ENCODE measurements at places on chromosomes 12 and 14.

DNA sequence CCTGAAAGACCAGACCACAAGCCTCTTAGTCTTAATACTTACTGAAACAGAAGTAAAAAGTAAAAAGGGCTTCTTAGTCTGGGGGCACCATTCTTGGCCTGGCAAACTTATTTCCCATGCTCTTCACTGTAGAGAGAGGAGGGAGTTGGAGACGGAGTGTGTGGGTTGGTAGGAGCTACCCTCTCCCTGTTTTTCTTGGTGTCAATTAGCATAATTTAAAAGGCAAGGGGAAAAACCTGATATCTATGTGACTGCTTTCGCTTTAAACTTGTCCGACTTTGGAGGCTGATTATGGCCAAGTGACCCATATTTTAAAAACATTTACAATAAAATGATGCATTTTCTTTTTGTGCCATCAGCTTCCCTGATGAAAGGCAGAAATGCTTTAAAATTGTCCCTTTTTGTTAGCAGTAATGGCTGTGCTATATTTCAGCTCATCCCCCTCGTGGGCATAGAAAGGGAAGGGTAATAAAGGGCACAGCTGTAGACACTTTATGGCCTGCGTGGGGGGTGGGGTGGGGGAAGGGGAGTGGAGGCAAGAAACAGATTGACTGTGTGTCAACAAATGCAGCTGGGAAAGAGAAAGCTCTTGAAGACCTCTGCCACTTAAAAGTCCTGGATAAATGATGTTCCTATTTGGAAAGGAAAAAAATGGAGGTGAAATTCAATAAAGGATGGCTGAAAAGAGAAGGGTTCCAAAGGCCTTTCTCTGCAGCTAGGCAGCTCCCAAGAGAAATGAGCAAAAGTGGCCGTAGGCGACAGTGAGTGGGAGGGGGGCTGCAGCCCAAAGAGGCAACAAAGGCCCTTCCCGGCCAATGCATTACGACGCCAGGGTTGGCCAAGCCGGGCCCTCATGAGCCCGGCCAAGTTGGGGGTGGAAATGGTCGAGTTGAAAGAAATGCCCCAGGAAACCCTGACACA, 57.5 kb upstream of the TMEM263 start:
- DNase-seq = no peak

GRCh38 chr12:4046495-4046840, 173.3 kb upstream of the PARP11 start:
- DNase-seq = no peak

GRCh38 chr14:71833476-71833875, 98.8 kb upstream of the RGS6 start:
- no peak for DNase-seq

GRCh38 chr12:25997201-25997963, 38.9 kb downstream of the RASSF8 start:
- DNase-seq = no peak

GRCh38 chr12:47066278-47067025, 13.0 kb upstream of the PCED1B start:
- DNase-seq = no peak

DNA sequence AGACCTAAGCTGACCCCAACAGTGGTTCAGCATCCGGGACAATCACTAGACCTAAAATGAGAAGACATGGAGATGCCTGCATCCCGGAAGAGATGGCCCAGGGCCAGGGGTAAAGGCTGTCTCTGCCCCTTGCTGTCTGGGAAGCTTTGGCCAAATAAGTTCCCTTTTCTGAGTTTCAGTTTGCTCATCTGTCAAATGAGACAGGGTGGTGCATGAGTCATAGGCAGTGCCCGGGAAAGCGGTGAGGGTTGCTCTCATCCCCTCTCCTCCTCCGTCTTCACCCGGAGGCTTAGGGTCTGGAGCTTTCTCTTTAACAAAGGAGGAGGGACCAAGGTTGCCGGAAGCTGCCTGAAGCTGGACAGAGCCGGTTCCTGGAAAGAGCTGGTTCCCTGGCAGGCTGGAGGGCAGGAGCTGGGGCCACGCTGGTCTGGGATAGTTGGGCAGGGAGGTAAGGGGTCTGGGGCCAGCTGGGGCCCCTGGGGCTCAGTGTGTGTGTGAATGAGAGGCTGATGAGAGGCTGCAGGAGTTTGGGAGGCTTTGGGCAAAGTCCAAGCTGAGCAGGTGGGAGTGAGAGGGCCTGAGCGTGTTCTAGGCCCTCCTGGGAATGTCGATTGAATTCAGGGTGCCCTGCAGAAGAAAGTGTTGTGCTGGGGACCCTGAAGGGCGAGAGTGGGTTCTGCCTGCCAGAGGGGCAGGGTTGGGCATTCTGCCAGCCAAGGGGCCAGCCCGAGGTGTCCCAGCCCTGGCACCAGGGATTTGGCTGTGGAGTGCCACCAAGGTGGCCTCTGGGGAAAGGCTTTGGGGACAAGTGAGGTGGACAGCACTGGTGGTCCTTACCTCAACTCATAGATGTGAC, at the start of gene SDSL:
TSS of gene SDSL (plus strand) at position 351 of the 856 bp plus-strand sequence. CDS start 5,603 bp downstream, outside the sequence.
- DNase-seq = no peak

- DNase-seq = no peak
Observed at GRCh38 chr12:79151956-79152355, 287.4 kb downstream of the SYT1 start.

- DNase-seq = no peak
Observed at GRCh38 chr12:123960856-123961255, 11.8 kb downstream of the CCDC92 start.

DNA sequence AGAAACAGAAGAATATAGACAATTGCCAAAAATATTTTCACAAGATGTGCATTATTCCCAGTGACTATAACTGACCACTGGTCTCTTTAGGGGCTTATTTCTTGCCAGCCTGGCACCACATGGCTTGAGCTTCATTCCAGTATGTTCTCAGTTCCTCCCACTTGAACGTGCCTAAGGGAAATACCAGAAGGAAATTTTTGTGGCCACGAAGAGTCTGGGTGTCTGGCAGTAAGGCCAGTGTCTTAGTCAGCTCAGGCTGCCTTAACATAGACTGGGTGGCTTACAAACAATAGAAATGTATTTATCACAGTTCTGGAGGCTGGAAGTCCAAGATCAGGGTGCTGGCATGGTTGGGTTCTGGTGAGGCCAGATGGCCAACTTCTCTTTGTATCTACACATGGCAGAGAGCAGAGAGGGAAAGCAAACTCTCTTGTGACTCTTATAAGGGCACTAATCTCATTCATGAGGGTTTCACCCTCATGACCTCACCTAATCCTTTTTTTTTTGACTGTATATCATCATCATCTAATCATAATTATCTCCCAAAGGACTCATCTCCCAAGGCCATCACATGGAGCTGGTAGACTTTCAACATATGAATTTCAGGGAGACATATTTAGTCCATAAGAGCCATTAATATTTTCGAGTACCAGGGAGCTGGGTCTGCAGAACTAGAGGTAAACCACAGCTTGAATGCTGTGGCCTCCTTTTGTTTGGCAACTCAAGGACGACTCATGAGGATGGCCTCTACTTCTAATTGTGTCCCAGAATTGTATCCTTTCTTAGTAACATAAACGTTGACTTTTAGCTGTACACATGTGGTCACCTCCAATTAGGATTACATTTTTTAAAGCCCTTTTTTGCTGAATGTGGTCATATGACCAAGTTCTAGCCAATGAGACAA, 5.1 kb upstream of the SMOC1 start:
- DNase-seq = no peak

DNA sequence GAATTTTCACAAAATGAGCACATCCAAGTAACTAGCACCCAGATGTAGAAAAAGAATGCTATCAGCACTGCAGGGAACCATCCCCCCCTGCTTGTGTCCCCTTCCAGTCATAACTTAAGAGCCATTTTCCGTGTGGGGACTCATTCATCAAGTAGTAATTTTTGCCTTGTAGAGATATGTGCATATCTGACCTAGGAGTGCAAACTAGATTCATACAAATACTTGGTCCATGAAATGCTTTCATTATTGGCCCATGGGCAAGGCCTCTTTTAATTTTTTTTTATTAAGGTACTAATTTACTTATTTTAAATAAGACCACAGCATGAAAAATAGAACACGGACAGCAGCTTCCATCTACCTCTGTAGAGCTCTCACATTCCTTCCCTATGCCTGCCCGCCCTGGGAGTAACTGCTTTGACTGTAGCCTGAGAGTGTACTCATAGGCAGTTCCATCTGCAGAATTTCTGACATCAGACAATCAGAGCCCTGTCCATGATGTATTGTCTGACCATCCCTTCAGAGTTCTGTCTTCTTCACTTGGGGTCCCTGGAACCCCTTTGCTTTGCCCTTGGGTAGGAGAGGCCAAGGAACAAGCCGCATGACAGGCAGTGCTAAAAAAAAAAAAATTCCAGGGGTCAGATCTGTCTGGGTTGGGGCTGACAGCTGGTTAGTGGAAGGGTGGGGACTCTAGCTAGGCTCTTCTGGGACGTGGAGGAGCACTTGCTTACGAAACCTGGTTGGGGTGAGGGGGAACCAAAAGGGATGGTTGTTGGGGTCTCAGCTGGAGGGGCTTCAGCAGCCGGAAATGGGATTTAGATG, 131.7 kb downstream of the C12orf75 start:
- DNase-seq = no peak

- no peak for DNase-seq
Observed at GRCh38 chr14:96705422-96706092, 91.6 kb upstream of the VRK1 start.

- no peak for DNase-seq
Observed at GRCh38 chr12:96176575-96176974, 17.6 kb upstream of the ELK3 start.

GRCh38 chr14:74077401-74077800, 6.9 kb downstream of the ALDH6A1 start:
- DNase-seq = no peak

DNA sequence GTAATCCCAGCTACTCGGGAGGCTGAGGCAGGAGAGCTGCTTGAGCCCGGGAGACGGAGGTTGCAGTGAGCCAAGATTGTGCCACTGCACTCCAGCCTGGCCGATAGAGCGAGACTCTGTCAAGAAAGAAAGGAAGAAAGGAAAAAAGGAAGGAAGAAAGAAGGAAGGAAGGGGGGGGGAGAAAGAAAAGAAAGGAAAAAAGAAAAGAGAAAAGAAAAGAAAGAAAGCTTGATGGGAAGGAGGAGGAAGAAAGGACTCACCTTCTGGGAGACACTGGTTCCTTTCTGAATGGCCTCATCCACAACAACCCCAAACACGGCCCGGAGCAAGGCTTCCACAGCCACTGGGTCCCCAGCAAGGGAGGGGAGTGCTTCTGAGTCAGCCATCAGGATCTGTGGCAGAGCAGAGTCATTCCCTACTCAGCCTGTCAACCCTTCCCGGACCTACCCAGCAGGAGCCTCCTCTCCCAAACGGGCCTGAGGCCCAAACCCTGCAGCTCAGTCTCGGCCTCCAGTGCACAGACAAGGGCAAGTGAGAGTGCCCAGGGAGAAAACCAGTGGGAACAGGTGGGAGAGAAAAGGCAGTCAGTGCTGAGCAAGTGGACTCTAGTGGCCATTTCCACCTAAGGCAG, 7.3 kb upstream of the ZNF740 start:
- no peak for DNase-seq

- no peak for DNase-seq
Observed at GRCh38 chr12:15453613-15454012, 131.3 kb downstream of the PTPRO start.

GRCh38 chr12:45269412-45269751, 53.5 kb downstream of the ANO6 start:
- DNase-seq = no peak

- DNase-seq = no peak
Observed at GRCh38 chr12:103387385-103387784, 108.4 kb downstream of the C12orf42 start.

- DNase-seq = no peak
Observed at GRCh38 chr12:24121911-24122310, 172.4 kb upstream of the SOX5 start.

DNA sequence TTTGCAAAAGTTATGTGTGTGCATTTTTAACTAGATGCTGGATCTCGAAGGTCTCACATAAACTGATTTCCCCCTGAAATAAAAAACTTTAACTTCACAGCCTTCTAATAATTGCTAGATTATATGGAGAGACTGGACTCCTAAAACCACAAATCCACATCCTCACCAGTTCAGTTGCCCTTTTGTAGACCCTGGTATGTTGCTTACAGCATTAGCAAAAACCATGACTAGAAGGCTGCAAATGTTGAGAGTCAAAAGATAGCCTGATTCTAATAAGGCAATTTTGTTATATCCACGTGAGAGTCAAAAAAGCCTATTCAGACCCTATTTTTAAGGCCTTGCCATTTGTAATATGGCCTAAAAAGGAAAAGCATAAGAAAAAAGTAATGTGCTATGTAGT, 37.4 kb downstream of the RASSF8 start:
- DNase-seq = no peak
